ENCODE measurements at places on chromosomes 6 and 20.

GRCh38 chr6:40791004-40791403 lies 203.8 kb upstream of the LRFN2 start:
- DNase-seq, result no peak

DNA sequence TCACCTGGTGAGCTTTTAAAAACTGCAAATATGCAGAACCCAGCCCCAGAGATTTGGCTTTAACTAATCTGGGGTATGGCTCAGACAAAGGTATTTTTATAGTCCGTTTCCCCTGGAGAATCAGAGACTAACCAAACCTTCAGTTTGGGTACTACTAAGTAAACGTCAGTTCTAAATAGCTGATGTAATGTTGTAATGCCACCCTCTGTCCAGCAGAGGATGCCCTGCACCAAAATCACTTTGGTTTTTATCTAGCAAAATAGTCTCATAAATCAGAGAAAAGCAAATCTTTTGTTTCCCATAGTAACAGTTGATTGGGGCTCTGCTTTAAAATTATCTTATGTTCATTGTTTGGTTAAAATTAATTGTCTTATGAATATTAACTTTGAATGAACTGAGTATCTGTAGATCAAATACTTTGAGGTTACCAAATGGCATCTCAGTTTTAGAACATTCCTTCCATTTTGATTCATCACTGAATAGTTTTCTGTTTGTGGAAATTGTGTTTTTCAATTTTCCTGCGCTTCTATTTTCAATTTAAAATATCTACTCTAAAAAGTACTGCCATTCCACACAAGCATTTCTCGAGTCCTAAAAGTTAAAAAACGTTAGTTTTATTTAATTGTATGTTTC lies 278.3 kb upstream of the PLCB4 start:
- DNase-seq, result no peak

GRCh38 chr6:71537717-71538116 lies 249.1 kb downstream of the OGFRL1 start:
- no peak for DNase-seq

GRCh38 chr6:32816746-32817204 lies at the start of gene HLA-DOB:
HLA-DOB (minus strand) TSS chr6:32817002; CDS start chr6:32816951, 51 bp downstream.
- DNase-seq, result no peak

GRCh38 chr6:109039795-109040194 lies 54.9 kb downstream of the SESN1 start:
- no peak for DNase-seq

DNA sequence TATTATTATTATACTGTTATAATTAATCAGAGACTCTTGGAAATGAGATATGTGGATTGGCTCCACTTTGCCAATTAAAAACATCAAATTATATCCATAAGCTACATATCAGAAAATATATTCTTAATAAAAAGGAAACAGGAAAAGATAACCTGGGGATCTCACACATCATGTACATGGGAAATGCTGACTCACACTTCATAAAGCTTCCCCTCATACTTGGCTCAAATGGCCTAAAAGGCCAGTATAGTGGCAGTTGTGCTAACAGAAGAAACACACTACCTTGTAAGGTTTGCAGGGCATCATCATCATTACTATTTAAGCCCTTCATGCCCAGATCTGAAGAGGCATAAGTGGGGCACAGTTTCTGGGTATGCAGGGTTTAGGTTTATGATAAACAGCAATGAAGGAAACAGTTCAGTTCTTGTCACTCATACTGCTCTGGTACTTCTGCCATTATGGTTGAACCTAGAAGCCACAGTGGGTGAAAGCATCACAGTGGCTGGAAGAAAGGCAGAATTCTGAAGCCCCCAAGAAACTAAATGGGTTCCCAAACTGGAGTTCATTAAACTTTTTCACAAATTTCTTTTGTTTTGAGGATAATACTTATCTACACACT lies 60.6 kb downstream of the BTBD9 start:
- no peak for DNase-seq

- DNase-seq, result no peak
Observed at GRCh38 chr6:31681135-31681671, 336 bp upstream of the LY6G5C start.

DNA sequence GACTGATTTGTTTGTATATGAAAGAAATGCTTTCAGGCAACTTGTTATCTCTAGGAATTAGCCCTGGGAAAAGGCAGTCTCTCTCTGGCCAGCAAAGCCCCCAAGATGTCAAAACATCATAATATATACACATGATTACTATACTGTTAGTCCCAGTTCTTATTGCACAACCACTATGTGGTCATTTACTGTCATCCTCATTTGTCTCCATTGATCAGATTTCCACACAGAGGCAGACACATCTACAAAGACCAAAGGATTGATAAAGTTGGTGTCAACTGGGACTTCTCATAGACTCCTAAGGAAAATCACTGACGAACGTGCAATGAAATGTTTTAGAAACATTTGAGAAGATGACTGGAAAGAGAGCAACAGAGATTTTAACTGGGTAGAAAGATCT lies 71.9 kb upstream of the POPDC3 start:
- no peak for DNase-seq

- no peak for DNase-seq
Observed at GRCh38 chr6:51738614-51739013, 348.8 kb downstream of the PKHD1 start.

GRCh38 chr6:137834508-137834907 lies 32.6 kb upstream of the TNFAIP3 start:
- DNase-seq, result no peak

- DNase-seq, result no peak
Observed at GRCh38 chr6:156017838-156018237, 562.2 kb upstream of the NOX3 start.

- DNase-seq, result no peak
Observed at GRCh38 chr6:131792091-131792496, 15.7 kb upstream of the ENPP1 start.

DNA sequence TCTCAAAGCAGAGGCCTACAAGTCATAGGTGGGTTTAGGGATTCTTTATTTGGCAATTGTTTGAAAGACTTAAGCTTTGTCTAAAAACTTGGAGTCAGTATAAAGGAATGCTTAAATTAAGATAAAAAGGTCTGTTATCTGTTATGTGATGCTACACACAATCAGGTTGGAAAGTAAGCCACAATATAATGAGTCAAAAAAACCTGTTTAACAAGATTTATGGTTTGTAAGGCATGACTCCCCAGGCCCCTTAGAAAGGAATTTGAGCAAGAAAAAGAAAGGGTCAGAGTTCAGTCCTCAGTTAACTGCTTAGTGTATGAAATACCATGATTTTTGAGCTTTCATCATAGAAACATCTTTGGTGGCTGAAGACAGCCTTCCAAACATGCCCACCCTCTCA lies 66.8 kb upstream of the HMGN3 start:
- no peak for DNase-seq

- DNase-seq, result no peak
Observed at GRCh38 chr20:3248167-3248992, 9.4 kb upstream of the SLC4A11 start.

DNA sequence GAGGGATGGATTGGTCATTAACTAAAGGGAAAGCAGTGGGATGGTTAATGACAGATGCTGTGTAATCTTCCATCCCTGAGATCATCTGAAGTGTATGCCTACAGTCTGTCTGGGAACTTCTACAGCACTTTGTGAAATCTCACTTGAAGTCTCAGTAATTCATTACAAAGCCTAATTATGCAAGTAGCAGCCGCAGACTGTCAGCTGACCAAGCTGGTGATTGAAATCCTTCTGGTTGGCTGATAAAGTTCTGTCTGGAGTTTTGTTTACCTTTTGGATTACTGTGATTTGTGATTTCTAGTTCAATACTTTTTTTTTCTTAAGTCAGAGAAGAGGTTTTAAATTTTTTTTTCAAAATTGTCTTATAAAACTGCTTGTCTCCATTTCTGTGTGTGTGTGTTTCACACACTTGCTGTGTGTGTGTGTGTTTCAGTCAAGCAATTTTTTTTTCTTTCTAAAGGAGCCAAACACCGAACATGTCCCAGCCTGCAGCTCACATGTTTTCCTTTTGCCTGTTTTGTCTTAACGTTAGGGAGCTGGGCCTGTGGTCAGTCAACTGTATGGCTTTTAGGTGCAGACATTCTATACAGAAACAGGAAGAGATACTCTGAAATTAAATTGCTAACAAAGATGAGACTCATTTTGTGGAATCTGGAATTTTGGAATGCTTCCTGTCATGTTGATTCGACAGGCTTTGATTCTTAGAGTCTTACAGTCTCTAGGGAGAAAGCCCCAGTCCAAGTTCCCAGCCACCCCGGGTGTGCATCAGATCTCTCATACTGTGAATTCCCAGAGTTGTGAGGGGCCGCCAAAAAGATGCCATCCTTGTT lies 28.5 kb upstream of the ADGRF4 start:
- DNase-seq, result no peak

DNA sequence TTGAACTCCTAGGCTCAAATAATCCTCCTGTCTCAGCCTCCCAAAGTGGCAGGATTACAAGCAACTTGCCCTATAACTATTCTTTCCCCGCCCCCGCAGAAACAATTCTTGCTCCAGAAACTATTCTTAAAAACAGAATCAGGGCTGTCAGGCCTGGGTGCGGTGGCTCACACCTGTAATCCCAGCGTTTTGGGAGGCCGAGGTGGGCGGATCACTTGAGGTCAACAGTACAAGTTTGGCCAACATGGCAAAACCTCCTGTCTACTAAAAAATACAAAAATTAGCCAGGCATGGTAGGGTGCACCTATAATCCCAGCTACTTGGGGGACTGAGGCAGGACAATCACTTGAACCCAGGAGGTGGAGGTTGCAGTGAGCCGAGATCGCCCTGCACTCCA lies 31.2 kb downstream of the SAMHD1 start:
- DNase-seq, result no peak

- no peak for DNase-seq
Observed at GRCh38 chr6:158441716-158442215, 118.1 kb upstream of the TMEM181 start.

GRCh38 chr6:30446259-30446658 lies 43.0 kb upstream of the HLA-E start:
- DNase-seq, result no peak

- DNase-seq, result no peak
Observed at GRCh38 chr6:118912646-118913045, 18.7 kb downstream of the ASF1A start.

GRCh38 chr20:33649201-33649681 lies 12.9 kb upstream of the C20orf144 start:
- DNase-seq, result no peak

- DNase-seq, result no peak
Observed at GRCh38 chr6:34056305-34057108, 89.4 kb downstream of the GRM4 start.

All from activated CD4-positive, alpha-beta T cell treated with anti-CD3 and anti-CD28 coated beads, Interleukin-2, amount 50 U/mL, for 24 hours (primary cell).